Mammary epithelial cell (primary cell): ENCODE measurements at places on chromosomes 6 and 20.

- peak; percentile 93 for DNase-seq
These were observed 12.5 kb downstream of the WDR27 start for GRCh38 chr6:169689287-169689686.

DNA sequence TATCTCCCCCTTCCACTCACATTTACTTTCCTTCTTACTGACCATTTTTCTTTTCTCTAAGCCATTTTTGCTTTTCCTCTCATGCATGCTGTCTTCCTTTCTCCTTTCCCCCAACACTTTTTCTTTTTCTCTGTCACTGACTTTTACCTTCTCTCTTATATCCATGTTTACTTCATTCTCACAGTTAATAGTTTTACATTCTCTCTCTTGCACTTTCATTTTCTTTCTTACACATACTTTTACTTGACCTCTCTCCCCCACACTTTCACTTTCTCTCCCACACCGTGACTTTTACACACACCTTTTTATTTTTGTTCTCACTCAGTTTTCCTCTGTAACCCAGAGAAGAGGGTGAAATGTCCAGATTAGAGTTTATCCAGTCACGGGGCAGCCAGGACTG is 636.3 kb downstream of the PTPRT start:
- DNase-seq = no peak

- no peak for DNase-seq
These were observed 189.0 kb downstream of the BCAS1 start for GRCh38 chr20:53881362-53881761.

DNA sequence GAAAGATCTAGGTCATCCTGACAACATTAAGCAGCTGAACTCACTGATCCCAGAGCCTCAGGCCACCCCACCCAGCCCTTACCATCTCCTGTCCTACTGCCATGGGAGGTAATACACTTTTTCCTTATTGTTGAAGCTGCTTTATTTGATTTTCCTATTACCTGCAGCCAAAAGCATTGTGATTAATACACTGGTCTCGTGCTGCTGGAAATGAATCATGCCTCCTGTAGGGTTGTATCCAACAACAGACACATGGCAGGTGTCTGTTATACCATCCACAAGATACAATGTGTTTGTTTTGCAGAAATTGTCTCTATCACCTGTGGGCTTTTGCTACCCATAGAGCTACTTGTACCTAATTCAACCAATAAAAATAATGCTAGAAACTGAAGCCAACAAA is 34.2 kb downstream of the MYLIP start:
- DNase-seq = no peak

DNA sequence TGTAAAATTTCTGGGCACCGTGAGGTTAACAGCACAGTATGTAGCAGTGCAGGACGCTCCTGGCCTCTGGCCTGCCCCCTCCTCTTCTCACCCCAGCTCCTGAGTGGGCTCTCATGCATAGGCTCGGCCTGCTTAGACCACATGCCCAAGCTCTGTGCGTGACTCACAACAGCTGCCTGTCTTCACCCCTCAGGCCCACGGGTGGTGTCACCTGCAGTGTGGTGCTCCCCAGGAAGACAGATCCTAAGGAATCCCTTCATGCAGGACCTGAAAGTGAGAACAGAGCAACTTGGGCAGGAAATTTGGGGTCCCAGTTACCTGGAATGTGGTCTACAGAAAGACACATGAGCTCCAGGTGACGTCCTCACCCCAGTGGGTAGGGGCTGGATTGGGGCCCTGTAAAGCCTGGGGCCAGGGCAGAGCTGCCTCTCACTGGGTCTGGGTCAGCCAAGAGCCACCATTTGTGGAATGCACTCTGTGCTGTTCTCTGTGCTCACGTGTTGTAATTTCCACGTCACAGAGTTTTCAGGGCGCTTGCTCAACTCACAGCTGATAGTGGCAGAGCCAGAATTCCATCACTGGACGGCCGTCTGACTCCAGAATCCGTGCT is 37.0 kb upstream of the PXDC1 start:
- DNase-seq = no peak

- DNase-seq = no peak
These were observed 3.5 kb upstream of the MYT1 start for GRCh38 chr20:64160526-64161355.

GRCh38 chr6:5403609-5404008 is 142.3 kb downstream of the FARS2 start:
- peak; percentile 48 for DNase-seq

GRCh38 chr6:124741341-124741740 is 220.9 kb upstream of the RNF217 start:
- peak; percentile 57 for DNase-seq

DNA sequence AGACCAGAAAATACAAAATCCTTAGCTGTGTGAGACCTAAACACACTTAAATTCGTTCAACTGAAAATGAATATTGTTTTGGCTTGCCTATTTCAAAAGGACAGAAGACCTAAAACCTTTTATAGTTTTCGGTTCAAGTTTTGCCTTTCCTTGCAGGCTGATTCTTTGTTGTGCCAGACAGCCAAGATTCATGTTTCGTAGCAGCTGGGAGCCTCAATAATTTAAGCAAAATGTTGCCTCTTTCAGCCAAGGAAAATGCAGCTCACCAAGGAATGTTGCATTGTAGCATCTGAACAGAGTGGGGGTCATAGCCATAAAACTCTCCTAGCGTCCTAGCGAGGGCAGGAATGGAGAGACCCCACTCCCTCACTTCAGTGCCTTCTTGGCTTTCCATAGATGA is 92.3 kb upstream of the INSM1 start:
- no peak for DNase-seq

- DNase-seq = no peak
These were observed 69.9 kb upstream of the MYLIP start for GRCh38 chr6:16058929-16059345.

DNA sequence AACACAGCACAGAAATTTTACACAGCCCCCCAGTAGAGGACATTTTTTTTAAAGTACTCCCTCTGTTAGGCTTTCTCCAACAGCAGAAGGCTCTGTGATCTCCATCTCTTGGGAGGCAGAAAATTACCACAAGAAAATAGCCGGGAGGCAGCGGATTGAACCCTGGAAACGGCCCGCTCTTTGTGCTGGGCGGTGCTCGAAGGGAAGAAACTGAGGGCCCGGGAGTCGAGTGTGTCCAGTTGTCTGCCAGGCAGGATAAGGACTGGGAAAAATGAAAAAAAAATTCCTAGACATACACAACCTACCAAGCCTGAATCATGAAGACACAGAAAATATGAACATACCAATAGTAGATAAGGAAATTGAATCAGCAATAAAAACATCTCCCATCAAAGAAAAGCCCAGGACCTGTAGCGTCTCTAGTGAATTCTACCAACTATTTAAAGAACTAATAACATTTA is 31.5 kb downstream of the POM121L2 start:
- DNase-seq = no peak

DNA sequence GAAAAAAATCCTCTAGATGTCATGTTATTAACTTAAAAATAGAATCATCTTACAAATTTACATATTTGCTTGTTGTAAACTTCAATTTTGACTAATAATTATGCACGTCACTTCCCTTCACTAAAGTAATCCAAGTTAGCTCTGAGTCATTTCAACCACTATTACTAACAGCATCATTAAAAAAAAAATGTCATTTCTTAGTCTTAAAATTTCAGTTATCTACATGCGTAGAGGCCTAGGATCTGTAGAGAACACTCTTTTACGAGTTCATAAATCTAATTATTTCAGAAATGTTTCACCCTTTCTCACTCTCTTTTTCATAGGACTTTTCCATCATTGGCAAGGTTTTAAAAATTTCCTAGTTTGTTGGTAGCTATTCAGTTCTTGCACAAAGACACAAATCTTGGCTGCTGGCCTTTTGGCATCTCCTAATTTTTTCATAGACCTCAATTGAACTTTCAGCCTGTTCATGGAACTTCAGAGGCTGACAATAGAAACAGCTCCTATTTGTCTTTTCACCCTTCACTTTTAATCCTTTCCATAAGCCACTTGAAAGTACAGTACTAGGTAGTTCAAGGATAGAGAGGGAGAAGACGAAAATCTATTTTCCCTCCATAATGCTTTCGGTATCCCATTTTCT is 61.5 kb downstream of the OGFRL1 start:
- no peak for DNase-seq

DNA sequence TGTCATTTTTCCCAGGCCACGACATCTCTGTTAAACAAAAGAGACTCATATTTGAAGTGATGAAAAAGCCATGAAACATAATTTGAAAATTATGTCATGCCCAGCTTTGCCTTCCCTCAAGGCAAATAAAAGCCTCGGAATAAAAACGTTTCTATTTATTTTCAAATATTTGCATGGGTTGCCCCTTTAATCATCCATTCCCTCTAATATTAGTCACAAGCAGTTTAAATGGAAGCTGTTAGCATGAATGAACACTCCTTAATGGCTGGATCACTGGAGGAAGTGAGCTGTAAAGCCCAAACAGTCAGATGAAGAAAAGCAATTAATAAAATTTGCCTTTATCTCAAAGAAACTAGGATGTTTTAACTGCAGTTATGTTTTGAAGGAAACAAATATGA is 69.3 kb upstream of the STMND1 start:
- peak; percentile 78 for DNase-seq

DNA sequence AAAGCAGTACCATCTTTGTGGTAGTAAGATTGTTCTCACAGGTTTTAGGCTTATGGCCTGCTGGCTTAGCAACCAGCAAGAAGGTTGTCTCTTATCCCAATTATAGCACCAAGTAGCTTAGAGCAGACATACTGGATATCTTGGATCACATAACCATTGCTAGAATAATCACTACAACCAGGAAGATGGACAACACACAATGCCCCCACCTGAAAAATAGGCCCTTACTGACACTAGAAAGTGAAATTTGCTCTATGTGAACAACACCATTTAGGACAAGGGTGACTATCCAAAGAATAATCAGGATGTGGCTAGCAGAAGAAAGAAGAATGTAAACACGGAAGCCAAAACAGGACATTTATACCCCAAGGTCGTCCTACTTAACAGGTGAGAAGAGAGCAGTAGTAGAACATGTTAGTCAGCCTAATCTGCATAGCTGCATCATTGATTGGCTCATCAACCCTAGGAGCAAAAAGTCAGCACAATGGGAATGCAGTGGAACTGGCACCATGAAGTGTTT is 172.7 kb upstream of the MARCKS start:
- peak; percentile 75 for DNase-seq

GRCh38 chr6:128251445-128252340 is 268.7 kb downstream of the PTPRK start:
- DNase-seq = no peak

GRCh38 chr20:59333951-59334350 is 33.5 kb downstream of the EDN3 start:
- no peak for DNase-seq

- DNase-seq = no peak
These were observed 112.9 kb downstream of the JARID2 start for GRCh38 chr6:15358579-15359327.

GRCh38 chr6:72938104-72938503 is 287.2 kb downstream of the KHDC1L start:
- DNase-seq = no peak

DNA sequence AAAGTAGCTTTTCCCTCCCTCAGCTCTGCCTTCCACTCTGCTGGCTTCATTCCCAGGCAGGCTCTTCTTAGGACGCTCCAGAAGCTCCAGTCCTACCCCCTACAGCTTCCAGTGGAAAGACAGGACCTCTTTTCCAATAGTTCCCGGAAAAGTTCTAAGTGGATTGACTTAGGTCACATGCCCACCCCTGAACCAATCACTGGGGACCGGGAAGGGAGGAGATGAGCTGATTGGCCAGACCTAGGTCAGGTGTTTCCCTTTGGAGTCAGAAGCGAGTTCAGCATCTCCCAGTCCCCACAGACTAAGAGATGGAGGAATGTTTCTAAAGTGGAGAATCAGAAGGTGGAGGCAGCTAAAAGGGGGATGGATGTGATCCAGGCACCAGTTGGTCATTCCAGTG is 62.9 kb upstream of the KCNG1 start:
- no peak for DNase-seq

DNA sequence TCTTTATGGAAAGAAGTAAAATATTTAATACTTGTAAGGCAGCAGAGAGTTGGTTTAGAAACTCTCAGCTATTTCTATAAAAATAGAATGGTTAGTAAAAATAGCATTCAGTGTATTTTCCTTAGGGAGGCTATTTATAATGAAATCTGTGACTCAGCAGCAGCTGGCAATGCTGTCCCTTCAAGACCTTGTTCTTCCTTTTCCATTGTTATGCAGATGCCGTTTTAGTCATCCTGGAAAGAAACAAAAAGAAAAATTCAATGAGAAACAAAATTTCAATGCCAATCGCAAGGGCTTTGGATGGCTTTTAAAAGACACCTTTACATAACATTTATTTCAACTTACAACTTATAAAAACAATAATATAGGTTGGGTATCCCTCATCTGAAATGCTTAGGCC is 17.5 kb downstream of the MPC1 start:
- no peak for DNase-seq

DNA sequence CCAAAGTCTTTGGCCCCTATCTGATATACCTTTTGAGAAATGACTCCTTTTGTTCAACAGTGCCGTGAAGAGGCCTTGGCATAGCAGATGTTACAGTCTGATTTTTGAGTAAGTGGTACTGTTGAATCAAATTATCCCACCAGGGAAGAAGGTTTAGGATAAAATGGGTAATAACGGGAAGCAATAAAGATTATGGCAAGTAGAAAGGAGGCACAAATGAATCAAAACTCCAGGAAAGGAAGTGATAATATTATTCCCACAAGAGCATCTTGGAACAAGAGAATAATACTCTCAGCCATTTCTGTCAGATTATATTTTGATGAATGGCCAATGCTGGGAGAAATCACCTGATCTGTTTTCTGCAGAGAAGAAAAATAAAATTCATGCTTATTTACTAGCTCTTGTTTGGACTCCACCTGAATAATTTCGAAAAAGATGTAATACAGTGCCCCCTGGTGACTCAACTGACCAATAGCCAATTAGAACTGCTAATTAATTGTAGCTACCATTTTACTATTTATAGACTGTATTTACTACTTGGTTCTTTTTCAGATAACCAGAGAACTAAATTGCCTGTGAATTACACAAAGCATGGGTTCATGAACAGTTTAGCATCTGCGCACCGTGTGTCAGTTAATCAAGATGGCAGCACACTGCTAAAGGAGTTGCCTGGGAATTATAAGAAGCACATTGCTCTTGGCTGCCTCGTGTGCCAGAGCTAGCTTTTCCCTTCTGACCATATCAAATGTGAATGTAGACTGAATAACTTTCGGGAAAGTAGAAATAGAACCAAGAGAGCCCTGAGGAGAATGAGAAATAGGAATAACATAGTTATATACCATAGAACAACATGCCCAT is 78.5 kb upstream of the TRDN start:
- DNase-seq = peak; percentile 5

- DNase-seq = no peak
These were observed 15.7 kb upstream of the LAMA4 start for GRCh38 chr6:112269979-112270566.

DNA sequence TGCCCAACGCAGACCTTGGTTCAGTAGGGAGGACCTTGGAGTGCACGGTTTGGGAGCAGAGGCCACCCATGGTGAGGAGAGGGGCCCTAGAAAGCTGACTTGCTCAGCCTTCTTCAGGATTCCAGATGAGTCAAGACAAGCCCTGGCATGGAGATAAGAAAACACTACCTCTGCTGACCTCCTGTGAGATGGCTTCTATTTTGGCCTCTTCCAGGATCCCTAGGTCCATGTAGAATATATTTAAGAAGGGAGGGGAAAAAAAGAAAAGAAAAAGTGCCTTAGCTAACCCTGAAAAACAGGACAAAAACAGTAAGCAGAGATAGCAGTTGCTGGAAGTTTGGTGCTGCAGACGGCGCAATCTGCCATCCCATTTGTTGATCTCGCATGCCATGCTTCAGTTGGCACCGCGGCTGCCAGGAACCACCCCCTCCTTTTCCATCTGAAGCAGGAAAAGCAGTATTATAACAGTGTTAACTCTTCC is 100.0 kb downstream of the ARMC2 start:
- DNase-seq = no peak

GRCh38 chr6:54876365-54876764 is 29.8 kb downstream of the FAM83B start:
- no peak for DNase-seq
